ENCODE measurements at places on chromosomes 11 and 22.

GRCh38 chr11:35330931-35331330, 88.4 kb downstream of the SLC1A2 start:
- no peak overlapping the region for H3K4me3 ChIP-seq
- no peak overlapping the region for H3K27ac ChIP-seq
- no peaks in the 10 kb centered on the region for H3K36me3 ChIP-seq
- H3K27me3 ChIP-seq = no peaks in the 10 kb centered on the region
- no peaks in the 10 kb centered on the region for H3K4me1 ChIP-seq
- DNase-seq = no peak

- H3K27me3 ChIP-seq = no peaks in the 10 kb centered on the region
- no peak for DNase-seq
- H3K4me1 ChIP-seq = no peaks in the 10 kb centered on the region
- H3K36me3 ChIP-seq = no peaks in the 10 kb centered on the region
- no peak overlapping the region for H3K4me3 ChIP-seq
- H3K27ac ChIP-seq = no peak overlapping the region
These were observed 11.0 kb upstream of the EHF start for GRCh38 chr11:34609850-34610249.

- no peak for DNase-seq
- no peaks in the 10 kb centered on the region for H3K4me1 ChIP-seq
- H3K4me3 ChIP-seq = no peak overlapping the region
- H3K27me3 ChIP-seq = no peaks in the 10 kb centered on the region
These were observed 11.6 kb downstream of the PHLDB1 start for GRCh38 chr11:118618991-118619375.

- peaks cover 10% of the 10 kb centered on the region for H3K4me1 ChIP-seq
- no peak overlapping the region for H3K4me3 ChIP-seq
- no peak for DNase-seq
These were observed 5.2 kb upstream of the CHORDC1 start for GRCh38 chr11:90228056-90228455.

- H3K4me3 ChIP-seq = no peak overlapping the region
- no peak overlapping the region for H3K27ac ChIP-seq
- H3K27me3 ChIP-seq = no peaks in the 10 kb centered on the region
- DNase-seq = no peak
These were observed 324.8 kb downstream of the DYNC2H1 start for GRCh38 chr11:103434073-103434411.

DNA sequence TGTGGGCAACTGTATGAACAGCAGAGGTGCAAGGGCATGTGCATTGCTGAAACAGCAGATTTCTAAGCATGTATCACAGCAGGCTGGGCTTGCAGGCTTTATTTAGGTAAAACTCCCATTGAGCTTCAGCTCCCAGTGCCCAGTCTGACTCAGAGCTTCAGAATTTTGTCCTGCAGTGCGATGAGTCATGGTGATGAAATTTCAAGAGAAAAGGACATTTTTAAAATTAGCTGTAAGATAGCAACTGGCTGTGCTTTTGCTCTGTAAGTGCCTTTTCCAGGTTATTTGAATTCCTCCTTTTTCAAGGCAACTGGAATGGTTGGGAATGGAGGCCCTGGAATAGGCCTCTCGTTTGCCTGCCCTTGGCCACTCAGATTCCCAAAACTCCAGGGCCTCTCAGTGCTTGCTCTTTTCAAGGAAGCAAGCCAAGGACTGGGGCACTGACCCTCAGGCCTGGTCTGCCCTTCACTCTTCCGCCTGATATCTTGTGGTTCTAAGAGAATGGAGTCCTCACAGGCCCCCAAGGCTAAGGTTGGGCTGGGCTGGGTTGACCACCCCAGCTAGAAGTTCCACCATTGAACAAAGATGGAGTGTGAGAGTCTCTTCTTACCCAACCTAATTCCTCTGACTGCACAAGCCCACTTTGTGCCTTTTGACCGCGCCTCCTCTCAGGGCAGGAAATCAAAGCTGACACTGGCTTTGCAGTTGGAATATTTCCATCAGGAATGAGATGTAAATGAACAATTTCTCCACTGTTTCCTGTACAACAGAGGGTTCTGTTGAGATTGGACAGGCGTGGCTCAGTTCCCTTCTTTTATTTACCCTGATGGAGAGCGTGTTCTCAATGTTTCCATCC, 59.5 kb upstream of the PRSS23 start:
- no peaks in the 10 kb centered on the region for H3K4me1 ChIP-seq
- H3K27ac ChIP-seq = no peak overlapping the region
- H3K36me3 ChIP-seq = no peaks in the 10 kb centered on the region
- no peak overlapping the region for H3K4me3 ChIP-seq

- 0 out of 2 replicates have a peak, but pooled peaks cover 2% of the 10 kb centered on the region for H3K4me1 ChIP-seq
- no peaks in the 10 kb centered on the region for H3K36me3 ChIP-seq
- no peak overlapping the region for H3K27ac ChIP-seq
- no peaks in the 10 kb centered on the region for H3K27me3 ChIP-seq
These were observed 60.2 kb upstream of the CRTAM start for GRCh38 chr11:122778148-122778547.

DNA sequence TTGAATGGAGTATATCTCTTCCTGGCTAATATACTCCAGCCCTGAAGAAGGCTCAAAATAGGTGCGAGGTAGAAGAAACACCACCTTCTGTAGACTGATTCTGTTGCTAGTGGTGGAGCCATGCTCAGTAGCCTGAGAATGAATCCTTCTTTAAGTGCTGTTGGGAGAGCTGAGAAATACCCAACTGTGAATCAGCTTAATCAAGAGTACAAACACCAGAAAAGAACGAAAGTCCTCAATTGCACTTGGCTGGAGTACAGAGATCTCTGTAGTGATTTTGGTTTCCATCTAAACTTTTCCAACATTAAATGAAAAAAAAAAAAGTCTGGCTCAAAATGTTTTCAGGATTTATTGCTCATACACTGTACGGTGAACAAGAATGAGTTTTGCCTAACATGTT, 619.1 kb downstream of the METTL15 start:
- H3K4me1 ChIP-seq = no peaks in the 10 kb centered on the region
- no peaks in the 10 kb centered on the region for H3K27me3 ChIP-seq
- DNase-seq = no peak
- no peaks in the 10 kb centered on the region for H3K36me3 ChIP-seq
